ENCODE measurements at places on chromosomes 2 and 18. TPM values are rescaled to one million over a fixed set of nuclear protein-coding genes. Genes with fewer than 3 reads are reported as not detected.

Gene ALKAL2
- total RNA-seq: not detected

Gene PCARE
- total RNA-seq: not detected

Gene IGFBP2
- 82.8 TPM for total RNA-seq

Gene NEUROD1
- not detected for total RNA-seq

Gene UGT1A3
- total RNA-seq: 0.13 TPM

Gene SERPINB11
- not detected for total RNA-seq

Gene PSTPIP2
- total RNA-seq: 0.14 TPM

Gene MBD2
- total RNA-seq: 59.4 TPM

Gene CDKL4
- total RNA-seq: not detected

Gene DSG2
- total RNA-seq: 57.7 TPM

Gene FSIP2
- total RNA-seq: not detected

Gene CXCR1
- not detected for total RNA-seq

Gene TANK
- 43.7 TPM for total RNA-seq

Gene CNDP1
- total RNA-seq: not detected

Gene RIT2
- total RNA-seq: not detected

Gene UNC80
- not detected for total RNA-seq

Gene LIMS4
- 0.85 TPM for total RNA-seq

Gene GMPPA
- 38.3 TPM for total RNA-seq

Gene DSG4
- not detected for total RNA-seq

Gene KCNG2
- total RNA-seq: 0.07 TPM

Gene GKN2
- total RNA-seq: 1.9 TPM

Gene PIEZO2
- 0.70 TPM for total RNA-seq

Gene CENPA
- 52.2 TPM for total RNA-seq

Gene ABCG5
- not detected for total RNA-seq

Gene ASXL3
- not detected for total RNA-seq

Gene DOK6
- not detected for total RNA-seq

Gene WDSUB1
- total RNA-seq: 8.3 TPM

Gene REG1B
- total RNA-seq: not detected

Gene CMPK2
- 0.78 TPM for total RNA-seq

Gene MC2R
- total RNA-seq: not detected

Gene AQP4
- total RNA-seq: not detected

Gene CDK5R2
- 6.5 TPM for total RNA-seq

Gene GAREM1
- 5.2 TPM for total RNA-seq

Gene C2orf68
- total RNA-seq: 19.3 TPM

Gene UCN
- 0.61 TPM for total RNA-seq

Gene IL36RN
- total RNA-seq: 0.14 TPM

Gene NETO1
- not detected for total RNA-seq

Gene CREG2
- 8.8 TPM for total RNA-seq

Gene NAGK
- total RNA-seq: 86.8 TPM

Gene ACMSD
- total RNA-seq: not detected

Gene LYPD1
- 14.6 TPM for total RNA-seq

Gene PRKAG3
- not detected for total RNA-seq

Gene CYP26B1
- total RNA-seq: 14.7 TPM

Gene LRRC30
- total RNA-seq: not detected

Gene CYP27C1
- 3.2 TPM for total RNA-seq

Gene COL5A2
- 72.7 TPM for total RNA-seq

Gene SPR
- total RNA-seq: 90.6 TPM

Gene FASTKD1
- 23.2 TPM for total RNA-seq

Gene ASAP2
- total RNA-seq: 49.8 TPM

Gene KCNJ13
- total RNA-seq: not detected

Gene CRYGC
- total RNA-seq: not detected

Gene C2orf66
- not detected for total RNA-seq

Gene CEP68
- total RNA-seq: 11.5 TPM

Gene ERCC3
- 41.9 TPM for total RNA-seq

Gene IL36G
- total RNA-seq: not detected

Gene CFC1
- total RNA-seq: 0.09 TPM

Gene ECEL1
- total RNA-seq: 0.37 TPM

Gene PAIP2B
- total RNA-seq: 0.31 TPM

Gene RSAD2
- 0.15 TPM for total RNA-seq
